ENCODE measurements at places on chromosomes 16 and 17. TPM values are rescaled to one million over a fixed set of nuclear protein-coding genes. Genes with fewer than 3 reads are reported as not detected.

- no peak for DNase-seq
Observed at GRCh38 chr16:82331974-82332750, 162.1 kb upstream of the MPHOSPH6 start.

GRCh38 chr17:80097844-80098691, 3.3 kb upstream of the GAA start:
- DNase-seq: no peak

DNA sequence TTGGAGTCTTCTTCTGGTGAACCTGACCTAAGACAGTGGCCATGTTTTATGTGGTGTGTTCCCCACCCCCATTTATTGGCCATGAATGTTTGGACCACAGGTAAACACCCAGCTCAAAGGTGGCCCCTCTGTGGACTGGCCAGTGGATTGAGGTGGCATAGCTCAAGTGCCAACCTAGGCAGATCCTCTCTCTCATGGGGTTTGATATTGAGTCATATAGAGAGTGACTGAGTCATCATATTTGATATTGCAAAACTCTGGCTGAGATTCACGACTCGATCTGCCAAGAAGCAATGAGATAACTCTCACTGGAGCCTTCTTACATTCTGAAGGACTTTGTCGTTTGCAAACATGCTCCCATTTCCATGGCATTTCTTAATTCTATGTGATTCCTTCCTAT, 10.5 kb upstream of the TEKT3 start:
- peak; percentile 88 for DNase-seq

Gene LRRC75A
- 1.0 TPM for polyA plus RNA-seq

Gene SLC47A2
- polyA plus RNA-seq: not detected

GRCh38 chr17:61735807-61736206, 127.5 kb downstream of the BRIP1 start:
- DNase-seq: no peak

Measured in IMR-90 (cell line).